Body of pancreas (tissue), 4 donors: ENCODE measurements at places on chromosomes 13 and 19. TPM values are rescaled to one million over a fixed set of nuclear protein-coding genes. Genes with fewer than 3 reads are reported as not detected.

Gene ZNF98
- total RNA-seq: 0.26 TPM

Gene DLL3
- not detected for total RNA-seq

- peak; percentile 20 for DNase-seq
- no peaks in the 10 kb centered on the region for H3K36me3 ChIP-seq
- H3K4me3 ChIP-seq: no peak overlapping the region
- H3K4me1 ChIP-seq: peaks cover 36% of the 10 kb centered on the region
- no peaks in the 10 kb centered on the region for H3K27me3 ChIP-seq
These were observed 92.6 kb downstream of the SIPA1L3 start for GRCh38 chr19:37999309-38000213.

Gene CYP2A7
- not detected for total RNA-seq

- H3K36me3 ChIP-seq: no peaks in the 10 kb centered on the region
- no peaks in the 10 kb centered on the region for H3K27me3 ChIP-seq
- H3K4me3 ChIP-seq: no peak overlapping the region
- H3K4me1 ChIP-seq: no peaks in the 10 kb centered on the region
These were observed 332.1 kb downstream of the LMO7 start for GRCh38 chr13:75968103-75968838.

GRCh38 chr13:60356970-60357369 lies 40.0 kb upstream of the TDRD3 start:
- H3K36me3 ChIP-seq: no peaks in the 10 kb centered on the region
- no peaks in the 10 kb centered on the region for H3K4me1 ChIP-seq
- no peak overlapping the region for H3K27ac ChIP-seq
- no peaks in the 10 kb centered on the region for H3K27me3 ChIP-seq

- no peak for DNase-seq
- H3K36me3 ChIP-seq: no peaks in the 10 kb centered on the region
- H3K27me3 ChIP-seq: no peaks in the 10 kb centered on the region
- no peak overlapping the region for H3K27ac ChIP-seq
- no peak overlapping the region for H3K4me3 ChIP-seq
These were observed 2.2 kb downstream of the ZNF83 start for GRCh38 chr19:52635786-52636570.

GRCh38 chr19:15722956-15723355 lies 4.9 kb upstream of the OR10H2 start:
- no peaks in the 10 kb centered on the region for H3K27me3 ChIP-seq
- no peak overlapping the region for H3K4me3 ChIP-seq
- H3K27ac ChIP-seq: no peak overlapping the region
- no peaks in the 10 kb centered on the region for H3K4me1 ChIP-seq
- H3K36me3 ChIP-seq: no peaks in the 10 kb centered on the region
- DNase-seq: no peak

DNA sequence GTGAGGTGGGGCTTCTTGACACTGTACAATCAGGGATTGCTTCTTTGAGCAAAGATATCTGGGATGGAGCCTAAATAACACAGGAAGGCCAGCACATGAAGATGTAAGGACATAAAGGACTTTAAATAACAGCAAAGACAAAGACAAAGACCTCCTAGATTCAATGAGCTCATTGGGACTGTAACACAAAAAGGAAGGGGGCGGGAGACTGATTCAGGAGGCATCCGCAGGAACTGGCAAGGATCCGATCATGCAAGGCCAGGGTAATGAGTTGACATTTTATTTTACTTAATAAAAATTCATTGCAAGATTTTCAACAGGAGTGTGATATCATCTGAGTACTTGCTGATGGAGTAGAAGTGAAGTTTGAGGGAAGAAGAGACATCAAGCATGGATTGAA lies 121.5 kb downstream of the LHFPL6 start:
- H3K4me1 ChIP-seq: no peaks in the 10 kb centered on the region
- DNase-seq: no peak
- no peaks in the 10 kb centered on the region for H3K27me3 ChIP-seq
- no peak overlapping the region for H3K27ac ChIP-seq
- H3K4me3 ChIP-seq: no peak overlapping the region

DNA sequence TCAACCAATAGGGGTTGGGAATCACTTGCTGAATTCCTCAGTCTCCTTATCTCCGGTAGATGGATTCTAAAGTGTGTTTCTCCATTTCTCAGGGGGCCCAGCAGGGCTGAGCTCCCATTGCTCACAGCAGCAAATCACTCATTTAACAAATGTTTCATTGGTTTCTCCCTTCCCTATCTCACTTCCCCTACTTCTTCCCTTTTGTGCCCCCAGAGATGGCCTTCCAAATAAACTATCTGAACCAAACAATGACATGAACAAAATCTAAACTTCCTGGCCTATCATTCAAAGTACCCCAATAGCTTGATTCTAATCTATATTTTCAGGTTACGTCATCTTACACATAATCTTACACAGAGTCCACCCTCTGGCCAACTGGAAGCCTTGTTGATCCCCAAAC lies 60.4 kb downstream of the DLEU7 start:
- H3K36me3 ChIP-seq: no peaks in the 10 kb centered on the region
- no peaks in the 10 kb centered on the region for H3K4me1 ChIP-seq
- H3K27me3 ChIP-seq: no peaks in the 10 kb centered on the region

- no peaks in the 10 kb centered on the region for H3K27me3 ChIP-seq
- peaks cover 8% of the 10 kb centered on the region for H3K4me1 ChIP-seq
- H3K4me3 ChIP-seq: no peak within 1 kb of the TSS
- H3K36me3 ChIP-seq: no peaks in the 10 kb centered on the region
These were observed at the start of gene PLEKHA4 for GRCh38 chr19:48868114-48868886. TSS of gene PLEKHA4 (minus strand) at chr19:48868617. CDS start at chr19:48867620, 997 bp downstream.

Gene TJP3
- 21.4 TPM for total RNA-seq

GRCh38 chr13:62176051-62176450 lies 760.4 kb upstream of the PCDH20 start:
- no peaks in the 10 kb centered on the region for H3K36me3 ChIP-seq
- DNase-seq: no peak
- no peak overlapping the region for H3K27ac ChIP-seq
- H3K27me3 ChIP-seq: no peaks in the 10 kb centered on the region

DNA sequence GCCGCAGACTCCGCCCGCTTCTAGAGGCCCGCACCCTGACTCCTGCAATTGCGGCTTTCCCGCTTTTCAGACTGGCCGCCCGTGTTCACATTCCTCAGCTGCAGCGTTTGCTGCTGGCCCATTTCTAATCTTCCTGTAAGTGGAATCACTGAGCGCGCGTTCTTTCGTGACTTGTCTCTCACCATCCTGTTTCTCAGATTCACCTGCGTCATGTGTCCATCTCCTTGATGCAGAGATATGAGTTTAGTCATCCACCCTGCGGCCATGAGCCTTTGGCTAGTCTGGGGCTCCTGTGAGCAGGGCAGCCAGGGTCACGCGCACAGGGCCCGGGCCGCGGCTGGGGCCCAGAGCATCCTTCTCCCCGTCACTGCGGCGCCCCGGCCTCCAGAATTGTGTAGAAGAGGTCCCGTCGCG lies 110.0 kb downstream of the CRYL1 start:
- H3K4me1 ChIP-seq: no peaks in the 10 kb centered on the region
- no peak overlapping the region for H3K4me3 ChIP-seq
- no peak overlapping the region for H3K27ac ChIP-seq

- no peak overlapping the region for H3K4me3 ChIP-seq
- no peaks in the 10 kb centered on the region for H3K27me3 ChIP-seq
- H3K27ac ChIP-seq: peak overlapping the region; percentile 34
- H3K4me1 ChIP-seq: peaks cover 31% of the 10 kb centered on the region
- DNase-seq: no peak
- no peaks in the 10 kb centered on the region for H3K36me3 ChIP-seq
These were observed 33.2 kb downstream of the RASA3 start for GRCh38 chr13:114099191-114099590.

- no peak within 1 kb of the TSS for H3K4me3 ChIP-seq
- DNase-seq: no peak
- H3K36me3 ChIP-seq: no peaks in the 10 kb centered on the region
- H3K27me3 ChIP-seq: no peaks in the 10 kb centered on the region
These were observed at the start of gene RAX2 for GRCh38 chr19:3771906-3772455. TSS of gene RAX2 (minus strand) at chr19:3772228. CDS start at chr19:3771742, 486 bp downstream.

GRCh38 chr13:105937451-105937850 lies 598.0 kb downstream of the EFNB2 start:
- H3K4me1 ChIP-seq: no peaks in the 10 kb centered on the region
- H3K27ac ChIP-seq: no peak overlapping the region
- no peak overlapping the region for H3K4me3 ChIP-seq
- H3K27me3 ChIP-seq: no peaks in the 10 kb centered on the region

DNA sequence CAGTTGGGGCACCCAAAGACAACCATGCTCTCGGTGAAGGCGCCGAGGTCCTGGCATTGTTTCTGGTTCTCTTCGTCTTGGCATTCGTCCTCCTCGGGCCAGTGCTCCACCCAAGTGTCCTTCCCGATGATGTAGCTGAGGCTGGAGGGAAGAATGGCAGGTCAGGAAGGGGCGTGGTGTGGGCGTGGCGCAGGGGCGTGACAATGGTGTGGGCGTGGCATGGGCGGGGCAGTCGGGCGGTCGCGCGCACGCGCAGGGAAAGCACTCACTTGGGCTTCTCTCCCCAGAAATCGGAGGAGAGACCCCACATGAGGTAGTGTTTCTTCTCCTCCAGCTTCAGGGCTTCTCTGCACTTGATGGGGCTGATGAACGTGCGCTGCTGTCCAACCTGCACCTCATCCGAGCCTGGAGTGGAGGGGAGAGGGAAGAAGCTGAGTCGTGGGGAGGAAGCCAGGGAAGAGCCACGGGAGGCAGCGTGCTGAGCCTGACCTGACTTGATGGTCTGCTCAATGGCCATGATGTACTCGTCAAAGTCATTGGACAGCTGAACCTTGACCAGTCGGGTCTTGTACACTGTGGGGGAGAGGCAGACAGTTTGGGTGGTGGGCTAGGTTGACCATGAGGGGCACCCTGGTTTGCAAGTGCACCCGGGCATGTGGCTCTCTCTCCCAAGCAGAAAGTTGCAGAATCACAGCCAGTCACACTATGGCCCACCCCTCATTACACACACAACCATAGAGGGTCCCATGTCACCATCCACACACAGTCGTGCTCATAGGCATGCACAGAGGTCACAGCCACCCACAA lies 8.1 kb upstream of the TNFSF14 start:
- no peaks in the 10 kb centered on the region for H3K4me1 ChIP-seq
- DNase-seq: no peak
- no peak overlapping the region for H3K4me3 ChIP-seq
- H3K36me3 ChIP-seq: no peaks in the 10 kb centered on the region

DNA sequence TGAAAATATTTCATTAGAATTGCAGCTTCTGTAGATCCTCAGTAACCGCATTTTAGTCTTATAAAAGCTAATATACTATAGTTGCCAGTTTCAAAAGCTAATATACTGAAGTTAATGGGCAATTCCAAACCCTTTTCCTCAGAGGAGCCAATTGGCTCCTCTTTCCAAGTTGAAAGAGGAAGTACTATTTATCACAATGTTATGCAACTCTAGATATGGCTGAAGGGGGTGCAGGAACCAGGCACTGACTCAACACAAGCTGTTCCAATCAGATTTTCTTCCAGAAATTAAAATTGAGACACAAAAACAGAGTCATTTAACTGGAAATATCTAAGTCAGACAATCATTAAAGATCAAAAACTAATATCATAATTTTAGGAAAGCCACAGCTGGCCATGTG lies 258.9 kb downstream of the PCDH20 start:
- H3K4me1 ChIP-seq: no peaks in the 10 kb centered on the region
- H3K27ac ChIP-seq: no peak overlapping the region
- no peak for DNase-seq

DNA sequence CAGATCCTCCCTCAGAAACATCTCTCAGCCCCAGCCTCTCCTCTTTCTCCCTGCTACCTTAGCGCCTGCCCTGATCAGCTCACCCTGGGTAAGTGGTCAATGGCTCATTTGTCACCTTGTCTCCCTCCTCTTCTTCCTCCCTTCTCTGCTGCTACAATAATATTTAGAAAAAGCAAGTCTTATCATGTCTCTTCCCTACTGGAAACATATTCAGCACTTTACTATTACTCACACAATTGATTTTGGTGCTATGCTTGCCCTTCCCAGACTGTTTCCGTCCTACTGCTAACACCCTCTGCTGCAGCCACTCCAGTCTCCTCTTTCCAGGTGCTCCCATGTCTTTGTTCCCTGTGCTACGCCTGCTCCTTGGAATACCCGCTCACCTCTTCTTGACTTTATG lies 35.8 kb downstream of the ESD start:
- no peaks in the 10 kb centered on the region for H3K27me3 ChIP-seq
- H3K27ac ChIP-seq: no peak overlapping the region
- peaks cover 6% of the 10 kb centered on the region for H3K4me1 ChIP-seq
- H3K4me3 ChIP-seq: no peak overlapping the region
- DNase-seq: no peak

DNA sequence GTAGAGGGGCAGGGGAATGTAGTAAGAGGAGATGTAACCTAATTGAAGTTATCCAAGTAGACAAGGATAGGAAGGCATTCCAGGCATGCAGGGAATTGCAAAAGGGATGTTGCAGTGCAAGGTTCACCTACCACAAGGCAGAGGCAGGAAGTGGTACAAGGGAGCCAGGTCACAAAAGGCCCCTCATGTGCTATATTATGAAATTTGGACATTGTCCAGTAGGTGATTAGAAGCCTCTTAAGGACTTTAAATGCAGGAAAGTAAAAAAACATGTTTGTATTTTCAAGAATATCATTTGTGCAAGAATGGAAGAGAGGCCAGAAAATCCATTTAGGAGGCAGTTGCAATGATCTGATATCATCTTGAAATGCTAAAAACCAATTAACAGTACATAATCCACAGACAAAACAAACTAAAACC lies 111.4 kb downstream of the FRY start:
- DNase-seq: no peak
- no peaks in the 10 kb centered on the region for H3K27me3 ChIP-seq
- H3K36me3 ChIP-seq: peaks cover 5% of the 10 kb centered on the region

- no peaks in the 10 kb centered on the region for H3K36me3 ChIP-seq
- no peaks in the 10 kb centered on the region for H3K27me3 ChIP-seq
- DNase-seq: peak; percentile 18
- H3K27ac ChIP-seq: no peak overlapping the region
- no peak overlapping the region for H3K4me3 ChIP-seq
- H3K4me1 ChIP-seq: no peaks in the 10 kb centered on the region
These were observed 76.8 kb upstream of the ZNF835 start for GRCh38 chr19:56748378-56748777.

Gene LAMP1
- total RNA-seq: 92.6 TPM

Gene URAD
- total RNA-seq: not detected

Gene NCR1
- total RNA-seq: not detected

Gene SAMD1
- total RNA-seq: 11.2 TPM

GRCh38 chr13:101773062-101773461 lies 320.6 kb downstream of the ITGBL1 start:
- no peak for DNase-seq
- no peaks in the 10 kb centered on the region for H3K27me3 ChIP-seq
- no peak overlapping the region for H3K4me3 ChIP-seq
- no peaks in the 10 kb centered on the region for H3K4me1 ChIP-seq
- H3K36me3 ChIP-seq: no peaks in the 10 kb centered on the region
- no peak overlapping the region for H3K27ac ChIP-seq

Gene CEACAM1
- total RNA-seq: 2.3 TPM
